ENCODE measurements at places on chromosomes 3 and 15.

- no peaks in the 10 kb centered on the region for H3K27me3 ChIP-seq
- no peak overlapping the region for H3K4me3 ChIP-seq
- DNase-seq: no peak
- H3K36me3 ChIP-seq: no peaks in the 10 kb centered on the region
- no peaks in the 10 kb centered on the region for H3K4me1 ChIP-seq
Measured at GRCh38 chr3:94147012-94147411, 84.2 kb downstream of the NSUN3 start.

DNA sequence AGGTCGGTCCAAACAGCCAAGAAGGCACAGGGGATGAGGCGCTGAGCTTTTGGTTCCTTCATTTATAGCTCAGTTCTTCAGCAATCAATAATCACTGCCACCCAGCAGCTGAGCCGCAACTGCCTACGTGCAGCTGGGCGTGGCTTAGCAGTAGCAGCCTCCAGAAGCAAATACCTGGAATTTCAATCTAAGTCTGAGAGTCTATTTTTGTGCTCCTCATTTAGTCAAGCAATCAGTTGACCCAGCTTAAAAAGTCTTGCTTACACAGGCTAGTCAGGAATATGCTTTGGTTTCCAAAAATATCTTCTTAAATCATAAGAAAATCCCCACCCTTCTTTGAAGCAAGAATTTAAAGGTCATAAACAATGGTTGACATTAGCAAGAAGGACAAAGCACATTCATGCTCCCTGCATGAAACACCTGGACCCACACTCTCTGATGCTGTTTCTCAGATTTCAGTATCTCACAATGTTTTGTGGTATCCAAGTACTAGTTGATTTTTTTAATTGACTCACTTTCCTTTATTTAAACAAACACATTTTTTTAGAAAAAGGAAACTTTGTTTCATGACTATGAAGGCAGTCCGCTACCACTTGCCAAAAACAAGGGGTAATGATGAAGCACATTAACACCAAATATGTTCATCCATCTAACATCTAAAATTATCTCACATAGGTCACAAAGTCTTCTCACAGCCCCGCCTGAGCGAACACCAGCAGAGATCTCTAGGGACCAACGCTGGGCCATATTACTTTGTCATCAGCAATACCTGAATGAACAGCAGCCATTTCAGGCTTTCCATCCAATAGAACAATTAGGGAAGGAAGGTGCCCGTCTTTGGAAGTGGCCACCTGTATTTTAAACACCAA lies 106.1 kb downstream of the OXNAD1 start:
- H3K36me3 ChIP-seq: no peaks in the 10 kb centered on the region
- no peak for DNase-seq
- H3K4me1 ChIP-seq: peaks cover 42% of the 10 kb centered on the region
- no peak overlapping the region for H3K27ac ChIP-seq
- no peak overlapping the region for H3K4me3 ChIP-seq
- H3K27me3 ChIP-seq: no peaks in the 10 kb centered on the region

- H3K27ac ChIP-seq: no peak overlapping the region
- peaks cover 35% of the 10 kb centered on the region for H3K4me1 ChIP-seq
- H3K4me3 ChIP-seq: no peak overlapping the region
- no peak for DNase-seq
Measured at GRCh38 chr3:31288224-31288623, 244.5 kb upstream of the STT3B start.

DNA sequence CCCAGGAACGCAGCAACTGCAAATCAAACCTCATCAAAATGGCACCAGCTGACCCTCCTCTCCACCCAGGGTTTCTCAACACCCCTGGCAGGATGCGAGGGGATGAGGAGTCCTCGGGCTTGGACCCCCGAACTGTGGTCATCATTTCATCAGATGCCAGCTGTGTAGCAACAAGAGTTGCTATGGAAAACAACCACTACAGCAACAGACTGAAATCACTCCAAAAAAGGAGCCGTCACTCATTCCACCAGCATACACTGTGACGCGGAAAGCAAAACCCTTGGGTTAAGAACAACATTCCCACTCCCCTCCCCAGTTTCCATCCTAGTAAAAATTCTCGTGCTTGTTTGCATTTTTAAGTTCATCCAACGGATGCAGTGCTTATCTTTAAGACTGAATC lies 40.1 kb downstream of the VGLL4 start:
- H3K36me3 ChIP-seq: no peaks in the 10 kb centered on the region
- DNase-seq: no peak
- H3K27me3 ChIP-seq: no peaks in the 10 kb centered on the region
- no peak overlapping the region for H3K27ac ChIP-seq
- H3K4me1 ChIP-seq: peaks cover 61% of the 10 kb centered on the region
- no peak overlapping the region for H3K4me3 ChIP-seq

DNA sequence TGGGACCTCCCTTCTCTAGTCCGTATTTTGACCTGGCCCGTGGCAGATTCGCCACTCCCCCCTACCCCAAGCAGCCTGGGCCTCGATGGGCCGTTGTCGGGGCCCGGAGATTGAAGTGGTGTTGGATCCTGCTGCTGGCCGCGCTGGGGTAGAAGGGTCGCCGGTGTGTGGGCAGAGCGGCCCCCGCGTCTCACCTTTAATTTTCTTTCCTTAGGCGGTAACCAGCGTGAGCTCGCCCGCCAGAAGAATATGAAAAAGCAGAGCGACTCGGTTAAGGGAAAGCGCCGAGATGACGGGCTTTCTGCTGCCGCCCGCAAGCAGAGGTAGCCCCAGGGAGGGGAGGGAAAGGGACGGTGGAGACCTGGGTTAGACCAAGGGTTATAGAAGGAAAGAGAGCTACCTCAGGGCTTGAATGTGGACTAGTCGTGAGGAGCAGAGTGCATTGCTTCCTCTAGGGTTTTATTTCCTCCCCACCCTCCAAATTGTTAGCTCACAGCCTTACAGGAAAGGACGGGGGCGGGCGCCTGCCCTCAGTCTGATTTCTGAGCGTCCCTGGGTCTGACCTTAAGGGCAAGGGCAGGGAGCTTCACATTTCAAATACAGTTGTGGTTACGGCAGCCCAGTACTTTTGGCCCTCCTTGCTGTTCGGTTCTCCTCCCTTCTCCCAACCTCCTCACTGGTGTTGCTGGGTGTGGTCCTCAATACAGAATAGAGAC lies 799 bp downstream of the SERF2 start:
- H3K27ac ChIP-seq: peak overlapping the region; percentile 72
- H3K4me3 ChIP-seq: peak overlapping the region; percentile 99
- peaks cover 13% of the 10 kb centered on the region for H3K4me1 ChIP-seq

- no peak for DNase-seq
- no peak overlapping the region for H3K4me3 ChIP-seq
- peaks cover 11% of the 10 kb centered on the region for H3K4me1 ChIP-seq
- H3K27ac ChIP-seq: no peak overlapping the region
Measured at GRCh38 chr3:72679540-72680198, 168.6 kb downstream of the SHQ1 start.

DNA sequence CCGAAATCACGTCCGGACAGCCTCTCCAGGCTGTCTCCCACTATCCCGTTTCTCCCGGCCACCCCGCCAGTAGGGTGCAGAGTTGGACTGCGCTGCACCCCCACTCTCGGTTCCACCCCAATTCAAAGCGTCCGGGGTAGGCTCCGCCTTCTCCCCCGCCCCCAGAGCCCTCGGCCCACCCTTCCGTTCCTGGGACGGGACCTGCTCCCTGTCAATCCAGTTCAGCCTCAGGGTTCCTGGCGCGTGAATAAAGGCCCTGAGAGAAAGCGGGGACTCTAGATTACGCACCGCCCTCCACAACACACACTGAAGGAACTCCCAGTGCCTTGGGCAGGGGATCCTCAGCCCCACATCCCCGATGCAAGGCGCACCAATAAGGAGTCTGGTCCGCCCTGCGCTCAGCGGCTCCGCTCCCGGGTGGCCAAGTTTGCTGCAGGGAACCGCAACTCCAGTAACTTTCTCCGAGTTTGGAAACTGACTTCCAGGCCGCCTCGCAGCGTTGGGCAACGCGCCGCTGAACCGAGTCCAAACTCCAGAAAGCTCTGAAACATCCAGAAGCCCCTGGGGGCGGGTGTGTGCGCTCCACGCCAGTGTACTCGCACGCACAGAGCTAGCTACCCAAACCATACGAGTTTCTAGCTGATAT lies 1.9 kb downstream of the ADAMTS9 start:
- H3K36me3 ChIP-seq: no peaks in the 10 kb centered on the region
- H3K4me1 ChIP-seq: peaks cover 29% of the 10 kb centered on the region
- peak overlapping the region; percentile 67 for H3K4me3 ChIP-seq
- DNase-seq: peak; percentile 95
- H3K27me3 ChIP-seq: peaks cover 55% of the 10 kb centered on the region
- H3K27ac ChIP-seq: peak overlapping the region; percentile 51

GRCh38 chr3:149339931-149340309 lies 6.5 kb upstream of the TM4SF18 start:
- no peak overlapping the region for H3K4me3 ChIP-seq
- peaks cover 4% of the 10 kb centered on the region for H3K4me1 ChIP-seq
- H3K36me3 ChIP-seq: no peaks in the 10 kb centered on the region
- no peaks in the 10 kb centered on the region for H3K27me3 ChIP-seq
- no peak overlapping the region for H3K27ac ChIP-seq

- DNase-seq: no peak
- H3K4me3 ChIP-seq: no peak overlapping the region
- no peaks in the 10 kb centered on the region for H3K36me3 ChIP-seq
- no peaks in the 10 kb centered on the region for H3K4me1 ChIP-seq
- H3K27me3 ChIP-seq: no peaks in the 10 kb centered on the region
Measured at GRCh38 chr15:97153356-97153965, 807.0 kb upstream of the ARRDC4 start.

- H3K27ac ChIP-seq: no peak overlapping the region
- H3K4me1 ChIP-seq: no peaks in the 10 kb centered on the region
- DNase-seq: peak; percentile 30
- no peaks in the 10 kb centered on the region for H3K27me3 ChIP-seq
Measured at GRCh38 chr3:5136211-5136918, 14.3 kb downstream of the ARL8B start.

GRCh38 chr3:190197346-190197763 lies 76.7 kb upstream of the P3H2 start:
- DNase-seq: peak; percentile 36
- no peaks in the 10 kb centered on the region for H3K27me3 ChIP-seq
- peak overlapping the region; percentile 43 for H3K27ac ChIP-seq
- H3K4me1 ChIP-seq: peaks cover 16% of the 10 kb centered on the region
- no peaks in the 10 kb centered on the region for H3K36me3 ChIP-seq

Measured in neural progenitor cell (in vitro differentiated cells).